ENCODE measurements at places on chromosomes 6 and 20. TPM values are rescaled to one million over a fixed set of nuclear protein-coding genes. Genes with fewer than 3 reads are reported as not detected.

The BNIP5 gene
- total RNA-seq, result not detected

The TNXB gene
- 37.0 TPM for total RNA-seq

The RHAG gene
- not detected for total RNA-seq

The PAK5 gene
- not detected for total RNA-seq

The FAM8A1 gene
- 22.7 TPM for total RNA-seq
